ENCODE measurements at places on chromosomes 2 and 18.

DNA sequence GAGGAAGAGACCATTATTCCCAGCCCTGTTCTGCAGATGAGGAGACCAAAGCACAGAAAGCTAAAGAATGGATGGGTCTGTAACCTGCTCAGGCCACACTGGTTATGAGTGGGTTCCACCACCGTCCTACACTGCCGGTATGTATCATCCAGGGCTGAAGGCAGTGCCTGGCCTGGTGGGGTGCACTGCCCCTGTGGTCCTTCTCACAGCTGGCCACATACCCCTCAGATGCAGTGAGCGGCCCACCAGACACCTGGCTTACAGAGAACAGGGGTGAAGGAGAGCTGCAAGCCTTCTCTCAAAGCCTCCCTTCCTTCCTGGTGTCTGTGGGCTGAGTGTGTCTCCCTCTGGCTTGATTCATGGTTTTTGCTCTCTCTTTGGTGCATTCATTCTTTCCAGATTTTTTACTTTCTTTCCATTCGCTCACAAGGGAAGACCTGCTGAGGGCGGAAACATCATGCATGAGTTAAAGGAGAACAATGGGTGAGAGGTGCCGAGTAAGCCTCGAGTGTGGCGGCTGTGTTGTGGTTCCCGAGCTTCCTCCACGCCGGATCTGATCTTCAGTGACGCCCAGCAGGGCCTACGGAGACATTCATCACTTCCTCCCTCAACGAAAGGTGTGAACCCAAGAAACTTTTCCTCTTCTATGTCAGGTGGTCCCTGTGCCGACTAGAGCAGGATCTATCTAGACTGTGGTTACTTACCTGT, 62.1 kb upstream of the REL start:
- DNase-seq, result no peak

GRCh38 chr2:71458413-71459083, 5.2 kb downstream of the DYSF start:
- DNase-seq, result no peak

- DNase-seq, result no peak
Observed at GRCh38 chr2:123073371-123073770, 951.7 kb upstream of the CNTNAP5 start.

DNA sequence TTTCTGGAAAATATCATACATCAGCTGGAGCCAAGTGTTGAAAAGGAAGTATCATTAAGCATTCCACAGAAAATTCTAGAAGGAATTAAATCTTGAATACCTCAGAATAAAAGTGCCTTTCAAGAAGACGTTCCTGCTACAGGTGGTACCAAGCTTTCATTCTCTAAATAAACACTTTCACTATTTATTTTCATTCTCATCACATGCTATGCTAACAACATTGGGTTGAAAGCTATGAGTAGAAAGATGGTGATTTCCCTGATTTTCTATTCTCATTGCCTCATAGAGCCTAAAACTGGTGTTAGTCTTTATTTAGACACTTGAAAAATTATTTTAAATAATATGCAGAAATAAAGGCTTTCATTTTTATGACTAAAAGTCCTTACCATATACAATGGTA, 324.7 kb downstream of the LRP1B start:
- DNase-seq, result no peak

DNA sequence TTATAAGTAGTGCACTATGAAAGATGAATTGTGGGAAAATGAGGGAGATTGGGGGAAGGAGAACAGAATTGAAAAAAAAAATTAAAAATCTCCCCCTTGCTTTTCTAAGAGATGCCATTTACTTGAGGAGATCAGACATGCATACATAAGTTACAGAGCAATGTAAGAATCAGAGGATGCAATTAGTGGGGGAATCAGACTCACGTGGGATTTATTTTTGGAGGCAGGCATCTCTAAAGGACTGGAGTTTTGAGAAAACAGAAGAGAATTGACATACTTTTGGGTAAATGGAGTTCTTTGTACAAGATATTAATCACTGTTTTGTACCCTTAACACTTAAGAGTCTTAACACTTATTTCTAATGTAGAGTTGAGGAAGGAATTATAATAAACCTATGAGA, 52.7 kb downstream of the MTX2 start:
- no peak for DNase-seq

DNA sequence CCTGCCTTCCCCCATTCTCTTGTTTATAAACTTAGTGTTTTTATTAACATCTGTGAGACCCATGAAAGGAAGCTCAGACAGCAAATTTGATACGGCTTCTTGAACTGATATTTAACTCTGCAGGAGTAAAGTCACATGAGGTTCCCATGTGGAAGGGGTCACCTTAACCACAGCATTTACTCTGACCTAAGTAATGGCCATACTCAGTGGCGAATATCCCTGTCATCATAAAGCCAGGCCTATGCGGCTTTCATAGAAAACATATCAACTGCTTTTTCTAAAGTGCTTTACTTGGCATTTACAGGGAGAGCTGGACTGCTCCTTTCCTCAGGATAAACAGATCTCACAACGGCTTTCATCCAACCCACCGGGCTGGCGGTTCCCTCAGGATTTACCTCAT, 9.0 kb downstream of the REG1A start:
- no peak for DNase-seq

- peak; percentile 76 for DNase-seq
Observed at GRCh38 chr2:8656160-8656641, 25.7 kb upstream of the ID2 start.

GRCh38 chr18:22607284-22607635, 189.5 kb upstream of the CTAGE1 start:
- no peak for DNase-seq

- peak; percentile 58 for DNase-seq
Observed at GRCh38 chr2:17791121-17791816, 25.0 kb upstream of the MSGN1 start.

GRCh38 chr2:233145726-233146125, 85.6 kb downstream of the INPP5D start:
- DNase-seq, result no peak

- DNase-seq, result no peak
Observed at GRCh38 chr2:64114063-64114911, 29.9 kb downstream of the PELI1 start.

DNA sequence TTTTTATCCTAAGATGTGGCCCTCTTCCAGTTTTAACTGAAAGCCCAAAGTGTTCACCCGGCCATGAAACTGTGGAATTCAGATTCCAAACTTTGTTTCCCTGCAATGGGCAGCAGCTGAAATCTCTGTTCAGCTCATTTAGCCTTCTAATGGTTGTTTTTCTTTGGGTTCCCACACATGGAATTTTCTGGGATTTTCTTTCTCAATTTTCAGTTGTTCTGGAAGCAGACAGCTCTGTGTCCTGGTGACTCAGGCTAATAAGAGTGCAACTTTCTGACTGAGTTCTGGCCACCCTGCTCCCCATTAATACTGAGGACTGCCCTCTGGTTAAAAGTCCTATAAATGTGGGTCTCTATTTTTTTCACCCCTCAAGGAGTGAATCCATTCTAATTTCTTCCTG, 78.5 kb downstream of the PMS1 start:
- DNase-seq, result no peak

DNA sequence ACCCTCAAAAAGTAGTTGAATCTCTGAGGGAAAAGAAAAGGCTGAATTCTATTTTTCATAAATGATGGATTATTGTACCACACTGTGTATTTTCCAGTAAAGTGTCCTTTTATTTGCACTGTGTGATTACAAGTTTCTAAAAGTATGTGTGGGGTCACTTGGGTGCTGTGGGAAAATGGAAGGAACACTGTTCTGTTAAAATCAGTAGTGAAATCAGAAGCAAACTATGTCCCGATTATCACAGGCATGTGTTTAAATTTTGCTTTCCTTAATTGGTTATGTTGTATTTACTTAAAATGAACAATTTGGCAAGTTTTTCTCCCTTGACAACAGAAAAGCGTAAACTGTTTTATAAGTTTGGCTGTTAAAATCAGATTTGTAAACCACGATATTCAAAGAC, 353.1 kb downstream of the ARHGAP15 start:
- no peak for DNase-seq

- peak; percentile 40 for DNase-seq
Observed at GRCh38 chr2:32553829-32554432, 73.9 kb upstream of the TTC27 start.

DNA sequence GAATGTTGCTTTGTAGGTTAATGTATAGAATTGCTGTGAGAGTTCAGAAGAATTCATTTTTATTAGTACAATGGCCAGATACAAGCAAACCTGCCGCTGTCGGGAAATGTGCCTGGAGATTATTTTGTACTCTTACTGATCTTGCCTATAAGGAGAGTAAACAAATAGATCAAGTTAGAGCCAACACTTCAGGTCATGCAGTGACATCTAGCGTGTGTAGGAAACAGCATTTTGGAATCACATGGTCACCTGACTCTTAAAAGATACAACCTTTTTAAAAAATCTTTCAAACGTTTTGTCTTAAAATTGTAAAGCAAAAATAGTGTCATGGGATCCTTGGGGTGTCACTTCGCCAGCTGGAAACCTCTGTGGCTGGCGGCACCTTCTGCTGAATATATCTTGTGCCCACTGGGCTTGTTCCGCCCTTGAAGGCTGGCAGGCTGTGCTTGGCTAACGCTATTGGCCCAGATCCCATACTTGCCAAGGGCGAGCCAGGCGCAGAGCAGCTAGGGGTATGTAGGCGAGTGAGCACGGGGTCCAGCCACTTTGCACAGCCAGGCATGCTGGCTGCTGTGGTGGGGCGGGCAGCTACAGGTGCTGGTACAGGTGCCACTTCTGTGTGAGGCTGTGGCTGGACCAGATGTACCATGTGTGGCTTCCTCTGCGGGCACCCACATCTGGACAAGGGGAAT, 19.5 kb upstream of the RPRM start:
- DNase-seq, result no peak

GRCh38 chr2:2703172-2703571, 372.1 kb upstream of the MYT1L start:
- no peak for DNase-seq

DNA sequence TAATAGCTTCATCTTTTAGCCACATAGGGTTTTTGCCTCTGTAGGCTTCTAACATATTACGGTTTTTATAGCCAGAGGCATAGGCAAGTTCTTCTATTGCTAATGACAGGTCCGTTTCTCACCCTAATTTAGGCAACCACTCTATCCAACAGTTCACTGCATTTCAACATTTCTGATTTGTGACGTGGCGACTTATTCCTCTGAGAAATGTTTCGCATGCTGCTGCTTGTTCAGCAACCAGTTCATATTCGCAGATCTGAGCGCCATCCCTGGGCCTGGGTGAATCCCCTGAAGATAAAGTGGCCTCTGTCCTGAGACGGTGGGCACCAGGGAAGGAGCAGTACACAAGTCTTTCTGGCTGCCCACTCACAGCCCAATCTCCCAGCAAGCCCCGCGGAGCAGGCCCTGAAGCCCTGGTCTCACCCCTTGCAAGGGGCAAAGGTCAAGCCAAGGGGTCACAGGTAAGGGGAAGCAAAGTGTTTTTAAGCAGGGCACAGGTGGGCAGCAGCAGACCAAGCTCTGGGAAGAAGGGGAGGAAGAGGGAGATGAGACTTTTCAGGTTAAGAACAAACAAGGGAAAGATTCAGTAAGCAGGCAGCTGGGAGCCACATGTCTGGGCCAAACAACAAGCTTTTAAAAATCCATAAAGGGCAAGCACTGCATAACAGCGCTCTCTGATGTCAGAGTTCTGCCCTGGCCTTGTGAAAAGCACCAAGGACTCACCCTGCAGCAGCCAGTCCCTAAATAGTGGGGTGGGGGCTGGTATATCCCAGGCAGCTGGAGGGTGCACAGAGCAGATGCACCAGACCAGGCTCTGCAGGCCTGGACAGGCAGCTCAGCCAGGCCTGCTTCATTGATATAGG, 10.8 kb upstream of the COX7A2L start:
- DNase-seq, result no peak

Measured in fibroblast of the conjunctiva (primary cell).